ENCODE measurements at places on chromosomes 7 and 10. TPM values are rescaled to one million over a fixed set of nuclear protein-coding genes. Genes with fewer than 3 reads are reported as not detected.

DNA sequence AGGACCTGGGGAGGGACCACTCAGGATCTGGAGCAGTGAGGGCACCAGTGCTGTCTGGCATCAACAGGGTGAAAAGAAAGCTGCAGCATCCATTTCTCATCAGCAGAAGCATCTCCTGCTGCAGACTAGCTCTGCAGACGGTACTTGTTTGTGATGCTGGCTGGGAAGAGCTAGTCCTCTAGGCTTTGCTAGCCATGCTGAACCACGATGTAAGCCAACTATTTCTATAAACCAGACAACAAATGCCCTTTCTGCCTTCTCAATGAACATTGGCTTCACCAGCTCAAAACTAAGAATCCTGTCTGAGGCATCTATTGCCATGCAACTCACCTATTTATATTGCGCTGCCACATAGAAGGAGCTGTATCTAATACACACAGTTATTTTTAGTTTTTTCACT lies 65.6 kb downstream of the CTTNBP2 start:
- no peaks in the 10 kb centered on the region for H3K27me3 ChIP-seq
- no peaks in the 10 kb centered on the region for H3K4me1 ChIP-seq
- H3K36me3 ChIP-seq, result no peaks in the 10 kb centered on the region
- H3K4me3 ChIP-seq, result no peak overlapping the region
- H3K27ac ChIP-seq, result no peak overlapping the region
- DNase-seq, result no peak

The KCP gene
- polyA plus RNA-seq, result not detected

DNA sequence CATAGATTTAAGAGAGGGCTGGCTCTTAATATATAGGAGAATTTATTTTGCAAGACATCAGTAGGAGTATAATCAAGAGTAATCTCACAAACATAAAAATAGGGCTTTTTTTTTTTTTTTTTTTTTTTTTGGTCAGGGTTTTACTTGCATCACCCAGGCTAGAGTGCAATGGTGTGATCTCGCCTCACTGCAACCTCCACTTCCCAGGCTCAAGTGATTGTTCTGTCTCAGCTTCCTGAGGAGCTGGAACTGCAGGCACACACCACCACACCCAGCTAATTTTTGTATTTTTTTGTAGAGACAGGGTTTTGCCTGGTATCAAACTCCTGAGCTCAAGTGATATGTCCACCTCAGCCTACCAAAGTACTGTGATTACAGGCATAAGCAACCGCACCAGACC lies 535.3 kb downstream of the CCSER2 start:
- no peaks in the 10 kb centered on the region for H3K27me3 ChIP-seq
- DNase-seq, result no peak
- no peak overlapping the region for H3K4me3 ChIP-seq
- H3K4me1 ChIP-seq, result no peaks in the 10 kb centered on the region

GRCh38 chr10:126670895-126671261 lies 385 bp upstream of the C10orf90 start:
- no peaks in the 10 kb centered on the region for H3K36me3 ChIP-seq
- no peaks in the 10 kb centered on the region for H3K4me1 ChIP-seq
- no peaks in the 10 kb centered on the region for H3K27me3 ChIP-seq
- H3K27ac ChIP-seq, result no peak overlapping the region
- no peak overlapping the region for H3K4me3 ChIP-seq

DNA sequence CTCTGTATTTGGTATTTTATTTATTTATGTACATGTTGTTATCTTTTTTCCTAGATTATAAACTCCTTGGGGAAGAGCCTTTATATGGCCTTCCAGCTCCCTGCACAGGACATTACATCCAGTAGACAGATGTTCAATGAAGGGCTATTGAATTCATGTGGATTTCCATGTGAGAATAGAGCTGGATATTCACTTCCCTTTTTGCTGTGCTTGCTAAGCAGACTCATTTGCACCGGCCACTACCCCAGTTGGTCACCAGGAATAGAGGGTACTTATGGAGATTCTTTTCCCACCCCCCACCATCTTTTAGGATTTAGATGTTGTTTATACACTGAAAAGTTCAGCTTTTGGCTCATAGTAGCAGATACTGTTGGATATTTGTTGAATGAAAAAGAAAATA lies 374.1 kb downstream of the NRG3 start:
- H3K27ac ChIP-seq, result no peak overlapping the region
- H3K4me3 ChIP-seq, result no peak overlapping the region
- DNase-seq, result no peak
- H3K4me1 ChIP-seq, result no peaks in the 10 kb centered on the region
- H3K36me3 ChIP-seq, result no peaks in the 10 kb centered on the region

The SPDYE16 gene
- 0.26 TPM for polyA plus RNA-seq

GRCh38 chr7:149830997-149831740 lies 7.0 kb upstream of the ZNF862 start:
- H3K27me3 ChIP-seq, result no peaks in the 10 kb centered on the region
- no peaks in the 10 kb centered on the region for H3K36me3 ChIP-seq
- DNase-seq, result no peak
- H3K27ac ChIP-seq, result no peak overlapping the region
- H3K4me3 ChIP-seq, result no peak overlapping the region

DNA sequence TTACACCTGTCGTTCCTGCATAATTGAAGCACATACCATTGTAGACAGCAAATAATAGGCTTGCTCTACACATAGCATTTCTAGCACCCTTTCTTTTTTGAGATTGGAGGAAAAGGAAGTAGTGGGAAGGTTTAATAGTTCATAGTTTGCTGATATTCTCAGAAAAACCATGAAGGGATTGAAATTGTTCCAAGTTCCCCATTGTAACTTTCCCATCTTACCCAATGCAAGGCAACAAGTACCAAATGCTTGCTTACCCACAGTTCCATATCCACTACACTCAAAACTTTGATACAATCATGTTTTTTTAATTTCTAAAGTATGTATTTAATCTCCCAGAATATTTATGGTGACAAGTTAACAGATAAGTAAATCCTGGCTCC lies 13.8 kb downstream of the CYP3A5 start:
- DNase-seq, result no peak
- H3K4me3 ChIP-seq, result no peak overlapping the region
- H3K36me3 ChIP-seq, result peaks cover 6% of the 10 kb centered on the region
- no peaks in the 10 kb centered on the region for H3K27me3 ChIP-seq
- H3K4me1 ChIP-seq, result no peaks in the 10 kb centered on the region

DNA sequence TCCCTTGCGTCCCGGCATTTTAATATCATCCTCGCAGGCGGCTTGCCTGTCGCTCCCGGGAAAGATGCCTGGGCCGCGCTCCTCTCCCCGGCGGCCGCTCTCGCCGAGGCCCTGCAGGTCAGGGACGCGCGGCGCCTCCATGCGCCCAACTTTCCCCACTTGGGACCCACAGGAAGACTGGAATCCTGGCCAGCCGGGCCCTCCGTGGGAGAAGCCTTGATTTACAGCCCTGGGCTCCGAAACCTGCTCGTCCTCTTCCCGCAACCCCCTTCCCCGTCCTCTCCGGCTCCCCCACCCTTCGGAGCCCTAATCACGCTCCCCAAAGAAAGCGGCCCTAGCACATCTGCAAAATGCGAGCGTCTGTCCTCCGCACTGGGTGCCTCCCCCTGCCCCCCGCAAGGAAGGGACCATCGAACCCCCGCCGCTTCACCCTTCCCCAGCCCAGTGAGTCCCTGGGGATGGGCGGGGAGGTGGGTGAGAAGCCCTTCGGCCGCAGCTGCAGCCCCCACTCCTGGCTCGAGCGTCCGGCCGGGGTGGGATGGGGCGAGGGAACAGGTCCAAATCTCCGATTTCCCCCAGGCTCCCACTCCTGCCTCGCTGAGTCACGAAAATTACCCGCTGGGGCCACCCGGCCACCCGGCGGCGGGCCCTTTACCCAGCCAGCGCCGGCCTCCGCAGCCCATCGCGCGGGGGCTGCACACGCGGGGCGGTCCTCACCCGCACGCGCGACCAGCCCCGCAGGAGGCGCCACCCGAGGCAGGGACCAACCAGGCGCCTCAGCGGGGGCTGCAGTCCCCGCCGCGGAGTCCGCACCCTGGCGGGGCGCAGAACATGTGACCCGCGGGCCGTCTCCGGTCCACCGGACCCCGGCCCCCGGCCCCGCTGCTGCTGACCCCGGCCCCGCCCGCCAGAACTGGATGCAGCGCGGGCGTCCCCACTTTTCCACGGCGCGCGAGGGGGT lies 695 bp downstream of the HSPA12A start:
- H3K27ac ChIP-seq, result no peak overlapping the region
- H3K27me3 ChIP-seq, result no peaks in the 10 kb centered on the region
- no peaks in the 10 kb centered on the region for H3K4me1 ChIP-seq
- DNase-seq, result no peak
- H3K36me3 ChIP-seq, result no peaks in the 10 kb centered on the region

The TMEM184A gene
- not detected for polyA plus RNA-seq

The SPOCK2 gene
- polyA plus RNA-seq, result 250 TPM

GRCh38 chr7:120985130-120985758 lies 3.3 kb upstream of the CPED1 start:
- no peak overlapping the region for H3K4me3 ChIP-seq
- DNase-seq, result no peak
- no peaks in the 10 kb centered on the region for H3K36me3 ChIP-seq

DNA sequence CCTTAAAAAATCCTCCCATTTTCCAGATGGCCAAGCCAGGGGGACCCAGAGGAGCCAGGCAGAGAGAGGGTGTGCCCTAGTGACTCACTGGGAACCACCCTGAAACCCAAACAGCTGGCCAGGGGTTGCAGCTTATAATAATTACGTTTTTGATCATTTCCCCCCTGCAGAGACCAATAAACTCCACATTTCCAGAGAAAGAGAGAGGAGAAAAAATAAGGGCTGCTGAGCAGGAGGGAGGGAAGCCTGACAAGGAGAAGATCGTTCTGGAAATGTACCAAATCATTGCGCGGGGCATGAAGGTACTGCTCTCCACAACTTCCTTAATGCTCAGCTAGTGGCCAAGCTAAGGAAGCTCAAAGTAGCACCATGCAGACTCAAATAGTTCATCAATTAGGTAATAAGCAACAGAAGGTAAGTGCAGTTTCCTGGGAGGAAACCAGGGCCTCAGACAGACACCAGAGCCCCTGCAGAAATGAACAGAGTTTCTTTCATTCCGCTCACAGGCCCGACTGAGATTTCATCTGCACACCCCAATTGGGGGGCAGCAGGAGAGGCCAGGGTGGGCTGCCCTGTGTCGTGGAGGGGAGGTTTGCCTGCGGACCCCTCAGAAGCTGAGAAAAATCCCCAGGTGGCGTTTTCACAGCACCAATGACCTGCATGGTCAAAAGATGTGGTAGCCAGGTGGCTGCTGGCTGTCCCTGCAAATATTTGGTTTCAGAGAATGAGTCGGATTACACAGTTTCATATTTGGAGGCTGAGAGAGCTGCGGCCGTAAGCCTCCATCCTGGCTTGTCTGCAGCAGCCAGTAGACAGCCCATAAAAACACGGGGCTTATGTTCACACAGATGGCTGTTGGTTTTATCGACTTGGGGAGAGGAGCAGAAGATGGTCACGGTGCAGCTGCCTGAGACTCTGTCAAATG lies 153.2 kb upstream of the LYZL2 start:
- H3K36me3 ChIP-seq, result no peaks in the 10 kb centered on the region
- no peak overlapping the region for H3K27ac ChIP-seq
- no peak for DNase-seq
- no peak overlapping the region for H3K4me3 ChIP-seq
- H3K27me3 ChIP-seq, result no peaks in the 10 kb centered on the region

- H3K36me3 ChIP-seq, result no peaks in the 10 kb centered on the region
- no peaks in the 10 kb centered on the region for H3K27me3 ChIP-seq
- H3K4me1 ChIP-seq, result no peaks in the 10 kb centered on the region
- no peak overlapping the region for H3K27ac ChIP-seq
Observed at GRCh38 chr10:88499569-88500470, 83.3 kb downstream of the RNLS start.

DNA sequence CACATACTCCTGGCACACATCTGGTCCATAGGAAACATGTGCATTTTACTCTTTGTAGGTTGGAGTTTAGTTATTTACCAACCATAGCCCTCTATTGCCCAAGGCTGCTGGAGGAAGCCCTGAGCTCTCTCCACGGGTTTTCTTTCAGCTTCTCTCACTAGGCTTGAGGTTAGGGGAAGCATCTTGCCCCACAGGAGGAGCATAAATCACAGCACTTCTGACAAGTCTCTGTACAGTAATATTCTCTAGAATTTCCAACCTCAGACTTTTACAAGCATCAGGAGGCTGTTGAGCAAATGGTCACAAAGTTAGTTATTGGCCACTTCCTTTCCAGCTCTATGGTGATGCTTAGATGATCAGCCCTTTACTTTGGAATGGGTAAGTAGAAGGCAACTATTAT lies 122.9 kb upstream of the GLI3 start:
- no peaks in the 10 kb centered on the region for H3K36me3 ChIP-seq
- no peaks in the 10 kb centered on the region for H3K27me3 ChIP-seq
- no peak overlapping the region for H3K27ac ChIP-seq

GRCh38 chr7:91285696-91286355 lies 21.6 kb downstream of the FZD1 start:
- no peaks in the 10 kb centered on the region for H3K36me3 ChIP-seq
- H3K4me1 ChIP-seq, result no peaks in the 10 kb centered on the region
- no peak for DNase-seq
- no peaks in the 10 kb centered on the region for H3K27me3 ChIP-seq
- no peak overlapping the region for H3K27ac ChIP-seq

The SUN3 gene
- not detected for polyA plus RNA-seq

- H3K27me3 ChIP-seq, result no peaks in the 10 kb centered on the region
- no peak overlapping the region for H3K27ac ChIP-seq
- no peaks in the 10 kb centered on the region for H3K4me1 ChIP-seq
- H3K4me3 ChIP-seq, result no peak overlapping the region
- DNase-seq, result no peak
- H3K36me3 ChIP-seq, result peaks cover 76% of the 10 kb centered on the region
Observed at GRCh38 chr7:30633223-30633622, 38.5 kb downstream of the GARS1 start.

DNA sequence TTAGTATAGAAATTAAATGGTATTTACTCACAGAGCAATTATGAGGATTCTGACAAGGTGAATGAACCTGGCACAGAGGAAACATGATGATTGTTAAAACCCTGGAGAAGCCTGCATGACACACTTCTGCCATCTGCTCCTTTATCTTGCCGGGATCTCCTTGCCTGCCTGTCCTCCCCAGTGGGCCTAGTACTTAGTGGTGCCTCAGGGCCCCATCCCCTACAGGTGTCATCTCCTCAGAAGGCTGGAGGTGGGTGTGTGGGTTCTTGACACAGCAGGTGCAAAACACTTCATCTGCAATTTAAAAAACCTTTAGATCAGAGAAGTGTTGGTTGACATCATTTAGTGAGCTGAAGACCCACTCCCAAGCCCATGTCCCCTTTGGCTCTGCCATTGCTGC lies 261.2 kb downstream of the ADRA2A start:
- no peaks in the 10 kb centered on the region for H3K27me3 ChIP-seq
- no peak overlapping the region for H3K4me3 ChIP-seq
- H3K4me1 ChIP-seq, result no peaks in the 10 kb centered on the region

DNA sequence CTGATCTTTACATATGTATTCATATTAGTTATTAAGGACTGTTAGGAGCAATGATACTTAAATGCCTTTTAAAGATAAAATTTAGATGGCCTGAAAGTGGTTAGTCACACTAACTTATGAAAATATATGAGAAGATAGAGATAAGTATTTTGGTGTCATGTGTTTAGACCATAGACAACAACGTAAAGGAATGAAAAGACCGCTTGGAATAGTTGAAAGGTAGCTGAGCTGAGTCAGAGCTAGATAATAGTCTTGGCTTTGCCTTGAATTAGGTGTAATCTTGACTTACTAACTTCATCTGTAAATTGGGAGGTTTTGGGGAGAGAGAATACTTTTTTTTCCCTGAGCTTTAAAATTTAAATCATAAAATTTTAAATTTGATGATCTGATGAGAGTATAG lies 127.0 kb downstream of the LYZL1 start:
- H3K27me3 ChIP-seq, result no peaks in the 10 kb centered on the region
- no peak overlapping the region for H3K27ac ChIP-seq

Measured in naive thymus-derived CD4-positive, alpha-beta T cell (primary cell).